ENCODE measurements at places on chromosomes 5 and 9.

- no peak for DNase-seq
- H3K27me3 ChIP-seq = no peaks in the 10 kb centered on the region
- H3K4me3 ChIP-seq = no peak overlapping the region
- H3K4me1 ChIP-seq = no peaks in the 10 kb centered on the region
- H3K27ac ChIP-seq = no peak overlapping the region
These were observed 134.8 kb downstream of the ZNF354C start for GRCh38 chr5:179194941-179195381.

DNA sequence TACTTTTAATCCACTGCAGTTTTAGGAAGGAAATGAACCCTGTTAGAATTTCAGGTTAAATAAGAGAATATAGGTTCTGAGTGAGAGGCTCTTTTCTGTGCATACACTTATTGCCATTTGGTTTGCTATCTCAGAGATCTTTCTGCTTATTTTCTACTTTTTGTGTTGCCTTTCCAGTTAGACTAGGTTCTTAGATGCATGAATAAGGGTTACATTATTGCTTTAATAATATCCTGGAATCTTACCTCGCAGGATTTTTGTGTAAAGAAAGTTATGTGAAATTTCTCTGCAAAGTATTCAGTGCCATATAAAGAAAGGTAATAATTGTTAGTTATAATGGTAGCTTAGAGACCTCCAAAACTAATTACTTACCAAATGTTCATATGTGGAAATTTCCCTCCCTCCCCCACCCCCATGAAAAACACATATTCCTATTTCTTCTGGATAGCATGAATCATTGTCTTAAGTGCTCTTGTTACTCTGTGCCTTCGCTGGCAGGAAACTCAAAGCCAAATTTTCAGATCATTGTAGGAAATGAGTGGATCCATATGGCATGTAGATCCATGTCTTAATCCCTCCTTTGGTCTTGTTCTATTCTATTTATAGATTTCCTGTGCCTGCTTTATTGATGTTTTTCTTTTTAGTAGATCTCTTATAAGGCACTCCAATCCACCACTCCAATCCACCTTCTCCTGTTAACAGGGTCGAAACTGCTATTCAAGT lies 2.7 kb upstream of the APBA1 start:
- H3K27me3 ChIP-seq = no peaks in the 10 kb centered on the region
- H3K4me1 ChIP-seq = peaks cover 17% of the 10 kb centered on the region
- no peak overlapping the region for H3K4me3 ChIP-seq
- no peaks in the 10 kb centered on the region for H3K36me3 ChIP-seq
- no peak overlapping the region for H3K27ac ChIP-seq

DNA sequence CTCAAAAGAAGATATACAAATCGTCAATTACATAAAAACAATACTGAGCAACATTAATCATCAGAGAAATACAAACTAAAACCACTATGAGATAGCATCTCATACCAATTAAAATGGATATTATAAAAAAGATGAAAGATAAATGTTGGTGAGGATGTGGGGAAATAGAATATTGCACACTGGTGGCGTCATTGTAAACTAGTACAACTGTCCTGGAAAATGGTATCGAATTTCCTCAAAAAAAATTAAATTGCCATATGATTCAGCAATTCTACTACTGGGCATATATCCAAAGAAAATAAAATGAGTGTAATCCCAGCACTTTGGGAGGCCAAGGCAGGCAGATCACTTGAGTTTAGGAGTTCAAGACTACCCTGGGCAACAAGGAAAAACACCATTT lies 326.0 kb upstream of the FTMT start:
- no peaks in the 10 kb centered on the region for H3K27me3 ChIP-seq
- H3K4me3 ChIP-seq = no peak overlapping the region
- DNase-seq = no peak
- H3K36me3 ChIP-seq = no peaks in the 10 kb centered on the region

DNA sequence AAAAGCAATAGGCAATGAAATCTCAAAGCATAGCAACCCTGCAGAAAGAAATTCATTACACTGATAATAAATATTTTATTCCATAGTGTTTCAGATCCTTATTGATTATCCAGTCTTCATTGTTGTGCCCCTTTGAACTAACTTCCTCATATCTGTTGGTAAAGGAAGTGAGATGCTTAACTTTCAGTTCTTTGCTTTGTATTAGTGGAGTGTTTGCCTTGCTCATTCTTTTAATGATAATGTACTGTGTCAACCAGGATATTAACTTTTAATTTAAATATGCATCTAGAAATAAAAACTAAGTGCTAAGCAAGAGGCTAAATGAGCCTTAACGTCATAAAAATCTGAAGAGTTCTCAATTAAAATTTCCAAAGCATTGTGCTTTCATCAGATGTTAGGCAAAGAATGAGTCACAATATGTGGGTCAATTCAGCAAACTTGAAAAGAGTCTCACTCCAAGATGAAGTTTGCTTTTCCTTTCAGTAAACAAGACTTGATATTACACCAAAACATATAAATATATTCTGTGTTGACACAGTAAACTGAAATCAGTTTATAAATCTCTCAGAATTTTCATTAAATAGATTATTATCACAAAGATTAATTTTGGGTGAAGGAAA lies 105.9 kb downstream of the GIN1 start:
- no peak overlapping the region for H3K4me3 ChIP-seq
- no peaks in the 10 kb centered on the region for H3K4me1 ChIP-seq
- H3K27ac ChIP-seq = no peak overlapping the region
- peaks cover 4% of the 10 kb centered on the region for H3K36me3 ChIP-seq
- no peak for DNase-seq
- H3K27me3 ChIP-seq = no peaks in the 10 kb centered on the region

DNA sequence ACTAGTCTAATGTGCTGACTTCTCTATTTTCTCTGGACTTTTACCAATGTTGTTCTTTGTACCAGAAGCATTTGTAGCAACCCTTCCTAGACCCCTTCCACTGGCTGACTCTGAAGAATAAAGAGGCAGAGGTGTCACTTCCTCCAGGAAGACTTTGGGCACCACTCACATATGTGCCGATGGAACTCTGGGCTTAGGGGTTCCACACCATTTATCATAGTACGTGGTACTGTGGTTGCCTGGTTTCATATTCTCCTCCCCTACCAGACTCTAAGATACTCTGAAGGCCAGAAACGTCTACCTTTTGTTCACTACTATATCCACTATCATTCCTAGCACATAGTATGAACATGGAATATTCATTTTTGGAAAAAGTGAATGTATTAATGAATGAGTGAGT lies 88.0 kb downstream of the BNC2 start:
- no peak overlapping the region for H3K27ac ChIP-seq
- no peak for DNase-seq
- no peaks in the 10 kb centered on the region for H3K36me3 ChIP-seq
- H3K4me3 ChIP-seq = no peak overlapping the region
- H3K27me3 ChIP-seq = no peaks in the 10 kb centered on the region

DNA sequence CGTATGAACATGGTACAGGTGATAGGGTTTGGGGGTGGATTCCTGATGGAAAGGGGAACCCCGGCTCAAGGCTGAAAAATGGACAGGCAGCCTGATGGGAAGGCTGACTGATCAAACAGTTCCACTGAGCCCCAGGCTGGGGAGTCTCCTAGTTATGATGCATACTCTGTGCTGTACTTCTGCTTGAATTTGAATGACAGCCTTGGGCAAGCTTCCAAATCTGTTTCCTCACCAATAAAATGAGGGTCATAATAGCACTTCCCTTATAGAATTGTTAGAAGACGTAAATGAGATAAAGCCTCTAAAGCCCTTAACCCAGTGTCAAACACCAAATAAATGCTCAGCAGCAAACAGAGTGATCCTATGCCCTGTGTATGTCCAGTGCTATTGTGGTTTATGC lies 478.5 kb upstream of the DMAC1 start:
- no peak for DNase-seq
- no peak overlapping the region for H3K27ac ChIP-seq
- H3K27me3 ChIP-seq = no peaks in the 10 kb centered on the region
- no peaks in the 10 kb centered on the region for H3K36me3 ChIP-seq

DNA sequence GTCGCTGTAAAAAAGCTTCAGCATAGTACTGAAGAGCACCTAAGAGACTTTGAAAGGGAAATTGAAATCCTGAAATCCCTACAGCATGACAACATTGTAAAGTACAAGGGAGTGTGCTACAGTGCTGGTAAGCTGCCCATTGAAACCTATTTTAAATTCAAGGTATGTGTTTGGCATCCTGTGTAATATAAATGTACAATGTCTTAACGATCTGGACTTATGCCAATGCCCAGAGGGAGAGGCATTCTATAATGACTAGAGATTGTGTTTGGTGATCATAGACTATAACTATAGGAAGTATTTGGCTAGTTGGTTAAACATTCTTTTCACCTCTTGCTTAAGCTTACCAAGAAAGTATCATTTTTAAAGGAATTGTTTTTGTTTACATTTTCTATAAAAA lies 95.7 kb downstream of the INSL6 start:
- no peak overlapping the region for H3K4me3 ChIP-seq
- peaks cover 26% of the 10 kb centered on the region for H3K36me3 ChIP-seq
- no peak for DNase-seq
- H3K4me1 ChIP-seq = no peaks in the 10 kb centered on the region

- H3K36me3 ChIP-seq = no peaks in the 10 kb centered on the region
- H3K27me3 ChIP-seq = no peaks in the 10 kb centered on the region
- no peak for DNase-seq
- H3K4me1 ChIP-seq = no peaks in the 10 kb centered on the region
- no peak overlapping the region for H3K4me3 ChIP-seq
- H3K27ac ChIP-seq = no peak overlapping the region
These were observed 96.3 kb upstream of the VCAN start for GRCh38 chr5:83375049-83375745.

DNA sequence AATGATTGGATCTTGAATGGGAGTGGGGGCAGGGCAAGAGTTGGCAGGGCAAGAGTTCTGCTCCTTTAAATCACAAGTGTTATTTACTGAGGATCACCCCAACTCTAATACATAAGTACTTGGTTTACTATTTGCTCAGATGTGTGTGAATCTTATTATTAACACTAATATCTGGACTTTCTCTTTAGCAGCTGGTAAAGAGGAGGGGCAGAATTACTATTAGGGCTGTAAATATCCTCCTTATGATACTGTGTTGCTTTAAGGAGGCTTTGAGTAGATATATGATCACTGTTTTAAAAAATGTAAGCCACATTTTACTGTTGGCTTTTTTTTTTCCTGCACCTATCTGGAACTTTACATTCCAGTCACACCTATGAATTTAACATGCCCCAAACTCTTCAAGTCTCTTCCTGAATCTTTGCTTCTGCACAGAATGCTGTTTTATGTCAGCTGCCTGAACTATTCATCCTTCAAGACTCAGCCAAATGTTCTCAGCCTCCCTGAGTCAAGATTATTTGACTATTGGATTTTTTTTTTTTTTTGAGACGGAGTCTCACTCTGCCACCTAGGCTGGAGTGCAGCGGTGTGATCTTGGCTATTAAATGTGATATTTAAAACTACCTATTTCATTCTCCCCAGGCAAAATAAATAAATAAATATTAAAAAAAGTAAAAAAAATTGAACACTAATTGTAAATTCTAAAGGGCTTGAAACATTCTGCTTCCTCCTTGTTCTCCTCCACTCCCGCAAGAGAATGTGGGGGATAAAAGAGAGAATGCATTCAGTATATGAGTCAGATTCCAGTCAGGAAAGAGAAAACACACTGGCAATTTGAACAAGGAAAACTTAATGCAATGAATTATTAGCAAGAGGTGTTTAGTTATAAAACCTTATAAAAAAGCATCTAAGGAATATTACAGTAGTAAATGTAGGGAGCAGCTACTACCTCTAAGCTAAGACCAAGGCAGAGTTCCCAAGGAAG lies 99.3 kb downstream of the FOCAD start:
- no peaks in the 10 kb centered on the region for H3K36me3 ChIP-seq
- no peaks in the 10 kb centered on the region for H3K4me1 ChIP-seq
- H3K4me3 ChIP-seq = no peak overlapping the region
- H3K27me3 ChIP-seq = no peaks in the 10 kb centered on the region
- no peak for DNase-seq

DNA sequence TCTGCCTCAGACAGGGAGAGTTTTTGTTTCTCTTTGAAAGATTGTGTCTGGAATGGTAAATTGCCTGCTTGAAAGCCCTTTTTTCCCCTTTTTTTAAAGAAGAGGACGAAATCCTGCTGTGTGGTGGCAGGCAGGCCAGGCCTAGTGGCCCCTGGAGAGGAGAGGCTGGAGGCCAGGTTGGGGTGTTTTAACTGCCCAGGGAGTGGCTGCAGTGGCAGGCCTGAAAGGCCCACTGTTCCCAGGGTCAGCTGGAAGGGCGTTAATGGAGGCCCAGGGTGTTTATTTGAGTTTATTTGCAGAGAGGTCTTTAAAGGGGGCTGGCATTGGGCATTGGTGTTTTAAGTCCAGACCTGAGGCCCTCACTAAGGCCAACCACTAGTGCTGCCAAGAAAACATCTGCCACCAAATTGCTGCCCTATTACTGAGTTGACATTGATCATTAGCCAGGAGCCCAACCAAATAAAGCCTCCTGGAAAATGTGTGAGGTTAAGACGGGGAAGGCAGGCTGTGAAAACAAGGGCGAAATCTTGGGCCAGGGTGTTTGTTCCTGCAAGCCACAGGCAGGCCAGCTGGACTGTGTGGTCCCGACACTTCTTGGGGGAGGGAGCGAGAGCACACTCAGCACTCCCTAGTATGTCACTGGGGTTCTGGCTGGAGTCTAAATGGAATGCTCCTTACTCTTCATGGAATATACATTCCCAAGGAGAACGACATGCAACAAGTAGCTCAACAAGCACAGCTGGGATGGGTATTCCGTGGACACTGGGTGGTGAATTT lies 5.0 kb downstream of the JADE2 start:
- no peaks in the 10 kb centered on the region for H3K27me3 ChIP-seq
- no peak overlapping the region for H3K4me3 ChIP-seq
- H3K27ac ChIP-seq = no peak overlapping the region
- DNase-seq = no peak
- peaks cover 35% of the 10 kb centered on the region for H3K36me3 ChIP-seq
- peaks cover 83% of the 10 kb centered on the region for H3K4me1 ChIP-seq

GRCh38 chr9:13267743-13268142 lies 11.7 kb downstream of the MPDZ start:
- no peaks in the 10 kb centered on the region for H3K4me1 ChIP-seq
- no peaks in the 10 kb centered on the region for H3K27me3 ChIP-seq
- H3K27ac ChIP-seq = no peak overlapping the region
- no peak for DNase-seq
- H3K4me3 ChIP-seq = no peak overlapping the region
